NCI-H446 treated with DMSO at 0.1 percent for 48 hours (cell line): ENCODE measurements at places on chromosomes 3 and 15.

- DNase-seq = no peak
Observed at GRCh38 chr15:64961013-64961412, 28.7 kb downstream of the SPG21 start.

GRCh38 chr15:33296856-33297255 lies 13.9 kb upstream of the RYR3 start:
- DNase-seq = no peak

GRCh38 chr3:159236321-159236720 lies 434.5 kb downstream of the MFSD1 start:
- no peak for DNase-seq

DNA sequence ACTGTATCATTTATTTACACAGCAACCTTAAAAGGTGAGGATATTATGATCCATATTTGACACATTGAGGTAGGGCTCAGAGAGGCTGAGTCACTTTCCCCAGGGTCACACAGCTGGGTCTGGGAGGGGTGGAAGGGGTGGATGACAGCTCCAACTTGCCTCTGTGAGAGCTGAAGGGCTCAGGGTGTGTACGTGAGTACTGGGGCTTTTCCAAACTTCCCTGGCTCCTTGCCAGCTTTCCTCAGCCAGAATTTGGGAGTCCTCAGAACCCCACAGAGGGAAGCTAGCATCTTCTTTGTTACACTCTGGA lies 58.3 kb upstream of the SLC6A11 start:
- DNase-seq = no peak

DNA sequence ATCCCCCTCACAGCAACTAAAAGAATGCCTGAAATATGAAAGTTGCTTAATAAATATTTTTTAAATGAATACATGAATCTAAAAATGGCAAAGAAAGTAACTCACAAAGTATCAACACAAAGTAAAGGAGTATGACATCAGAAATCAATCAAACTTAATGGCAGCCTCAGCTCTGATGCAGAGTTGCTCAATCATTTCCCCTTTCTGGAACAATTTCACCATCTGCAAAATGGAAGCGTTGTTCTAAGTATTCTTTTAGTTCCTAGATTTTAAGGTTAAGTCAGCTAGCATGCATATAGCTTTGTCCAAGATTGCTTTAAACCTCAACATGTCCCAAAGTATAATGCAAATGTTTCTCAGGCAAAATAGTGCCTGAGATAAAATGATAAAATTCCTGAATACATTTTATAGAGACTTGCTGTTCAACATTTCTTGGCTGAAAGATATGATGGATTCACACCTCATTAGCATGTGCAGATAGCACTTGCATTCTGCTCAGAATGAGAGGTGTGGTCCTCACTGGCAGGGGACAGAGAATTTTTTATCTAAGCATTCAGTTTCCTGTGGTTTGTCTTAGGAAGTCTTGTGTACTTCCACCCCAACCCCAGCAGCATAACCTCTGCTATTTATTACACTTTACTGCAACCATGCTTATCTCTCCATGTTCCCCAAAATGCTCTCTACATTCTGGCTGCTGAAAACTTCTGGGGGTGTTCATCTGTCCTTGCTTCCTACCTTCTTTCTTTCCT lies 429.3 kb downstream of the GRM7 start:
- DNase-seq = no peak
